Transverse colon (tissue), 4 donors: ENCODE measurements at places on chromosomes 1 and 21.

- DNase-seq, result no peak
Observed at GRCh38 chr1:185987611-185988321, 253.6 kb downstream of the HMCN1 start.

DNA sequence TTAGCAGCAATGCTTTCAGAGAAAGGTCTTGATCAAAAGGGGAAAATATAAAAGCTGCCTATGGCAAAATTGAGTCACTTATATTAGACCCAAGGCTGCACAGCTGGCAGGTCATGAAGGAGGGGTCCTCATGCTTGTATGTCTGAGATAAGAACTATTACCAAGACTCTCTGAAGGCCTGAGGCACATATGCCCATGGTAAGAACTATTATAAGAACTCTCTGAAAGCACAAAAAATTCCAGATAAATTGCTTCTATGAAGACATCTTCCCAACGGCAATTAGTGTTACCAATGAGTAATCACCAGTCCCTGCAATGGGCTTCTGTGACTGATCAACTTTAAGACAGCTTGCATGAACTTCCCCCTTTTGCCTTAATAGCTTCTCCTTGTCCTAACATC is 42.8 kb upstream of the LRIF1 start:
- no peak for DNase-seq

DNA sequence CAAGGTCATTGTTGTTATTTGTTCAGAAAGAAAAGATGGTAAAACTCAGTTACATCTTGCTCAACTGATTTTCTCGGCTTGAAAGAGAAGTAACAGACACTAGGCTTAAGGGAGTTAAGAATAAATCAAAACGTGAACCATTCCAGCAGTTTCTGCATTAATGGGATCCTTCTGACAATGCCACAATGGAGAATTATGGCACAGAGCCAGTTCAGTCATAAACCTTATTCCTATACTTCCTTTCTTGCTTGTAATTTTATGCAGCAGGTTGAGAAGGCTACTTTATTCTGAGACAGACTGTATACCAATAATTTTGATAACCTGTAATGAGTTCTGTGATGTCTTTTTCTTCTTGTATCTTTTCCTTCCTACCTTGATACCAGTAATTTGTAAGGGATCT is 167.0 kb downstream of the C1orf21 start:
- no peak for DNase-seq

- DNase-seq, result no peak
Observed at GRCh38 chr1:150622303-150622975, 7.0 kb downstream of the ENSA start.

DNA sequence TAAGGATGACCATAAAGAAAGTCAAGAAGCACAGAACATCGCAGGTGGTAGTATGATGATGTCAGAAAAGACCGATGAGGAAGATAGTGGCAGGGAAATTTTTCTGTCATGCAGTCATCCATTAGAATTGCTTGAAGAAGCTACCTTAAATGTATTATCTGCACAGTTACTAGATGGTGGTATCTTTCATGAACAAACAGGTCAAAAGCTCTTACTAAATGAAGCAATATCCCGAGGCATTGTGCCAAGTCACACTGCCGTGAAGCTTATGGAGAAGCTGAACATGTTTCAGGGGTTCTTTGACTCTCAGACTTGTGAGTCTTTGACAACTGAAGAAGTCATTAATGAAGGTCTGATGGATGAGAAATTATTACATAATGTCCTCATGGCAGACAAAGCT is 128.8 kb downstream of the MACF1 start:
- no peak for DNase-seq

DNA sequence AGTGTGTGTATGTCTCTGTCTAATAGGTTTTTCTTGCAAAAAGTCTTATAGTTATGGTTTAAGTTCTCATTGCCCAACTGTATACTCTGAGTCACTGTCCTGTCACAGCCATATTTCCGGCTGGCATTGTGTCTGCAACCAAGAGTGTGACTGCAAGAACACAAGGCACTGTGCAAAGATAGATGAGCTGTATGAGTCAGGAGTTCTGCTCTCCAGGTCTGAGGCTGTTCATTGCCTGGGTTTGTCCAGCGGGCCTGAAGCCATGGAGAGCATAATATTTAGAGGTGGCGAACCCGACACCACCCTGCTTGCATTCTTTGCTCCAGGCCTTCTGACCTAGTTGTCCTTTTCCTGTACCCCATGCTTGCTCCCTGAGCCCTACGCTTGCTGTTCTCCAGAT is 50.9 kb upstream of the CNIH3 start:
- DNase-seq, result no peak
